ENCODE measurements at places on chromosomes 4 and X. TPM values are rescaled to one million over a fixed set of nuclear protein-coding genes. Genes with fewer than 3 reads are reported as not detected.

The DMRTC1 gene
- total RNA-seq = not detected

The SYAP1 gene
- 19.6 TPM for total RNA-seq

The GPR78 gene
- total RNA-seq = not detected

The BLOC1S4 gene
- 20.1 TPM for total RNA-seq

The SATL1 gene
- total RNA-seq = not detected

The LRBA gene
- total RNA-seq = 54.0 TPM

The C4orf50 gene
- total RNA-seq = 0.16 TPM

The CCDC110 gene
- not detected for total RNA-seq

The CYLC1 gene
- not detected for total RNA-seq

The AVPR2 gene
- not detected for total RNA-seq

The PCSK1N gene
- 0.33 TPM for total RNA-seq

The OPRPN gene
- total RNA-seq = not detected

The CD99 gene
- total RNA-seq = 371 TPM

The CTAG2 gene
- total RNA-seq = not detected

The FAM9B gene
- not detected for total RNA-seq

DNA sequence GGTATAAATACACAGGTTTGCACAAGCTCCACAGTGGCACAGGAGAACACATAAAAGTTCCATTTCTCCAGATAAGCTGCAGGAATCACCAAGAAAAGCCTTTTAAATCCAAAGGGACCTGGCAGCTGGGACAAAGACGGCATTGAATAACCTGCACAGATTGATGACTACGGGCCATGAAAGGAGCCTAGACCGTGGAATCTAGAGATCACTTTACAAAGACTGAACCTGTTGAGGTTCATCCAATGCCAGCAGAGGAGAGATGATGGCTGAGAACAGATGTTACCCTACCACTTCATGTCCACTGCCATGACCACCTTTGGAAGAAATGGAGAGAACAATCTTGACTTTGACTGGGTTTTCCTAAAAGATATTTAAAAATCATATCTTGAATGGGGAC is 88.7 kb downstream of the PRSS12 start:
- no peak overlapping the region for H3K27ac ChIP-seq
- H3K36me3 ChIP-seq = no peaks in the 10 kb centered on the region
- peaks cover 21% of the 10 kb centered on the region for H3K27me3 ChIP-seq
- no peaks in the 10 kb centered on the region for H3K4me1 ChIP-seq
- H3K4me3 ChIP-seq = no peak overlapping the region

GRCh38 chr4:56531149-56531770 is 25.7 kb downstream of the ARL9 start:
- H3K4me3 ChIP-seq = no peak overlapping the region
- no peaks in the 10 kb centered on the region for H3K4me1 ChIP-seq
- no peak for DNase-seq
- H3K27me3 ChIP-seq = peaks cover 24% of the 10 kb centered on the region
- no peak overlapping the region for H3K27ac ChIP-seq

- no peak for DNase-seq
- H3K27me3 ChIP-seq = no peaks in the 10 kb centered on the region
- no peak overlapping the region for H3K27ac ChIP-seq
- no peaks in the 10 kb centered on the region for H3K36me3 ChIP-seq
- no peaks in the 10 kb centered on the region for H3K4me1 ChIP-seq
Measured at GRCh38 chr4:131531087-131531486, 1618.0 kb upstream of the PCDH10 start.

- peak overlapping the region; percentile 68 for H3K4me3 ChIP-seq
- peaks cover 50% of the 10 kb centered on the region for H3K4me1 ChIP-seq
- no peaks in the 10 kb centered on the region for H3K27me3 ChIP-seq
- peaks cover 5% of the 10 kb centered on the region for H3K36me3 ChIP-seq
- H3K27ac ChIP-seq = peak overlapping the region; percentile 95
Measured at GRCh38 chr4:80173401-80173800, 23.9 kb upstream of the PRDM8 start.

GRCh38 chr4:84501202-84501503 is 2.1 kb upstream of the NKX6-1 start:
- H3K4me1 ChIP-seq = peaks cover 11% of the 10 kb centered on the region
- no peak overlapping the region for H3K27ac ChIP-seq
- no peak overlapping the region for H3K4me3 ChIP-seq
- no peak for DNase-seq
- H3K36me3 ChIP-seq = peaks cover 7% of the 10 kb centered on the region
- H3K27me3 ChIP-seq = peaks cover 78% of the 10 kb centered on the region

- no peaks in the 10 kb centered on the region for H3K4me1 ChIP-seq
- H3K27me3 ChIP-seq = no peaks in the 10 kb centered on the region
- H3K27ac ChIP-seq = no peak overlapping the region
- H3K36me3 ChIP-seq = no peaks in the 10 kb centered on the region
Measured at GRCh38 chrX:110745288-110745687, 50.3 kb downstream of the CHRDL1 start.

DNA sequence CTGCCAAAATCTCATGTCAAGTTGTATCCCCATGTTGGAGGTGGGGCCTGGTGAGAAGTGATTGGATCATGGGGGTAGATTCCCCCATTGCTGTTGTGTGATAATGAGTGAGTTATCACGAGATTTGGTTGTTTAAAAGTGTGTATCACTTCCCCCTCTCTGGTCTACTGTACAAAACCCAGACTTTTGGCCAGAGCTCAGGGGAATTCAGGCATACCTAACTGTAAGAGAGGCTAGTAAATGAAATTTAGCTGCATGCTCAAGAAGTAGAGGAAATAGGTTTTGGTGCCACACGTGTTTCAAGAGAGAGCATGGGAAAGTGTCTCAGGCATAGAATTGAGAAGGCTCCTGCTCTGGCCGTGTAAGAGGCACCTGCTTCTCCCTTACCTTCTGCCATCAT is 190.5 kb upstream of the GALNTL6 start:
- no peaks in the 10 kb centered on the region for H3K36me3 ChIP-seq

- H3K27ac ChIP-seq = no peak overlapping the region
- H3K36me3 ChIP-seq = peaks cover 7% of the 10 kb centered on the region
- no peaks in the 10 kb centered on the region for H3K4me1 ChIP-seq
- H3K4me3 ChIP-seq = no peak overlapping the region
Measured at GRCh38 chr4:960636-961350, 12.6 kb downstream of the DGKQ start.

- DNase-seq = no peak
- H3K4me1 ChIP-seq = no peaks in the 10 kb centered on the region
- no peak overlapping the region for H3K27ac ChIP-seq
- H3K27me3 ChIP-seq = no peaks in the 10 kb centered on the region
Measured at GRCh38 chr4:126552321-126552720, 1080.4 kb upstream of the INTU start.

DNA sequence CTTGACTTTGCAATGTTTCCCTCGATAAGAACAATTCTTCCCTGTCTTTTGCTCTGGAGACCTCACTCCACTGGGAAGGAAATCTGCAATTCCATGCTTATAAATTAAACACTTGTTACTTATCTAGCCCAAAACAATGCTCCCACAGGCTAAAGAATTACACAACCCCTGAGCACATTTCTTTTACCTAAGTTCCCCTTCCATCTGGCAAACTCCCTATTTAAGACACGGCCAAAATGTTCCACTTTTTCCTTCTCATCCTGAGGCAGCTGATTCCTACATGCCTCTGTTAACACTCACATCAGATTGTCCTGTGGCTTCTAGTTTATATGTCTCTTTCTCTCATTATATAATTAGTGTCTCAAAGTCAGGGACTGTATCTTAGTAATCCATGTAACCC is 211.7 kb downstream of the COX18 start:
- H3K4me1 ChIP-seq = no peaks in the 10 kb centered on the region
- no peak overlapping the region for H3K27ac ChIP-seq
- DNase-seq = no peak
- no peaks in the 10 kb centered on the region for H3K36me3 ChIP-seq
- no peaks in the 10 kb centered on the region for H3K27me3 ChIP-seq
- no peak overlapping the region for H3K4me3 ChIP-seq

DNA sequence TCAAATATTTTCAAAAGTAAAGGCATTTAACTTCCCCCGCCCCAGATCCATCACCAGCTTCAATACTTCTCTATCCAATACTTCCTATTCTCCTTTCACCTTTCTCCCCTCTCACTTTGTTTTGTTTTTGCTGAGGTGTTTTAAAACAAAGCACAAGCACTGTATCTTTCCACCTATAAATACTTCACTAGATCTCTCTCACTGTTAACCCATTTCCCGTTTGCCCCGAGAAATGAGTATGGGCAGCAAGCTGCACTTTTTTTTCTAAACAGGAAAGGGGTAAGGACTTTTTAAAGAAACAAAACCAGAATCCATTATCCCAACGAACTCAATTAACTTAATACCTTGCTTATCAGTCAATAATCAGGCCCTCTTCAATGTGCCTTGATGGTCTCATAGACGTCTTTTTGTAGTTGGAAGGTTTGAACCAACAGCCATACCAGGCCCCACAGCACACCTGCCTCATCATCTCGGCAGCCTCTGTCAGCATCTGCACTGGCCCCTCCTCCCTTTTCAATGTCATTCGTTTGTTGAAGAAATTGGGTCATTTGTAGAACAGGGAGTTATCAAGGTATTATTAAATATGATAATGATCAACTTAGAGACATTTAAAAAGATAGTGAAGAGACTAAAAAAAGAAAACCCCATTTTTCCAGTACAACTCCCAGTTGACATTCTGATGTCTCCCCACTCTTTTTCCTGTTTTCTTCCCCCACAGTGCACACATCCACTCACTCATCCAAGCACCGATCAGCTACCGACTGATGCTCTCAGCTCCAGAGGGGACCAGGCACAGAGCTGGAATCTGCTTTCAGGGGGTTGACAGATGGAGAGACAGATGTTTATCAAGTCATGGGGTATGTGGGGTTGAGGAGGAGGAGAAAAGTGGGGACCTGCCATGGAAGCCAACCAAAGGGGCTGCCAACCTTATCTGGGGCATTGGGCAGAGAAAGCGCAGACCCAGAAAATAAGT is 25.8 kb downstream of the CRMP1 start:
- H3K27me3 ChIP-seq = peaks cover 8% of the 10 kb centered on the region
- peak overlapping the region; percentile 17 for H3K4me3 ChIP-seq
- peaks cover 38% of the 10 kb centered on the region for H3K4me1 ChIP-seq

DNA sequence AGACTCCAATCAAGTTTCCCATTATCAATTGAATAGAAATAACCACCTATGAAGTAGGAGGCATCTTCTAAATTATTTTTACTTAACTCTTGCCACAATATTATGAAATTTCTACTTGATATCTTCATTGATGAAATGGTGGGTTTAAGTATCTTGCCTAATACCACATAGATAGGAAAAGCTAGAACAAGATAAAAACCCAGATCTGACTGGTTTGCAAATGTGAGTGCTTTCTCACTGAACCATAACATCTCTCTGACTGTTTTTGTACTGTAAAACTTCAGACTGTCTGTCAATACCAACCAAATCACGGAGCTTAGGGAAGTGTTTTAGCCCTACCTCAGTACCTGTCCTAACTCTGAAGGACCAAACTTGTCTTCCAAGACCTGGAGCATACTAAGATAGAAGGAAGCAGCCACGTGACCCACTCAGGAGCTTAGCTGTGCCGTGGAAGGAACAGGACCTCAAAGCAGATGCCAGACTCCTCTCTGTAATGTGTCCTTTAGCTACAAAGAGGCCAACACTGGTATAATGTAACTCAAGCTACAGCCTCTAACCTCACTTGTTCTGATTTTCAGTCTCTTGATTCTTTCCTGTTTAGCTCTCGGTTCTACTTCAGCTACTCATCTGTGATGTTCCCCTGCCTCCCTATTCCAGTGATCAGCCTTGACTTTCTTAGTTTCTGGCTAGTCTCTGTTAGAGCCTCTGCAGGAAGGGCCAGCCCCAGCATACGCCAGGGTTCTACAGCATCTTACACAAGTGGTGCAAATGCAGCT is 84.4 kb downstream of the LRP2BP start:
- peaks cover 12% of the 10 kb centered on the region for H3K4me1 ChIP-seq
- H3K4me3 ChIP-seq = no peak overlapping the region
- H3K27me3 ChIP-seq = no peaks in the 10 kb centered on the region
- H3K27ac ChIP-seq = no peak overlapping the region
- DNase-seq = peak; percentile 47

DNA sequence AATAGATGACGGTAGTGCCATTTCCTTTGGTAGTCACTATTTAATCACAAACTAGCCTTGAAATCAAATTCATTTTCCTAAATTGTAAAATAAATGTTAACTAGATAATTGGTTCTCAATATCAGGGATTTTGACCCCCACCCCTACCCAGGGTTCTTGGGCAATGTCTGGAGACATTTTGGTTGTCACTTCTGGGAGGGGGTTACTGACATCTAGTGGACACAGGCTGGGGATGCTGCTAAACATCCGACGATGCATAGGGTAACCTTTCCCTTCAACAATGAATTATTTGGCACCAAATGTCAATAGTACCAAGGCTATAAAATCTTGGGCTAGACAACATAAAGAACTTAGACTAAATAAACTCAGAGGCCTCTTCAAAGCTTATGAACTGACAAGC is 285.8 kb upstream of the TRPC5 start:
- no peak for DNase-seq
- H3K4me1 ChIP-seq = no peaks in the 10 kb centered on the region
- no peak overlapping the region for H3K4me3 ChIP-seq
- H3K27me3 ChIP-seq = no peaks in the 10 kb centered on the region

- H3K4me3 ChIP-seq = peak overlapping the region; percentile 98
- H3K27ac ChIP-seq = peak overlapping the region; percentile 99
- peaks cover 43% of the 10 kb centered on the region for H3K4me1 ChIP-seq
- peaks cover 51% of the 10 kb centered on the region for H3K36me3 ChIP-seq
- no peaks in the 10 kb centered on the region for H3K27me3 ChIP-seq
Measured at GRCh38 chr4:52714597-52715254, 36.5 kb downstream of the ERVMER34-1 start.

DNA sequence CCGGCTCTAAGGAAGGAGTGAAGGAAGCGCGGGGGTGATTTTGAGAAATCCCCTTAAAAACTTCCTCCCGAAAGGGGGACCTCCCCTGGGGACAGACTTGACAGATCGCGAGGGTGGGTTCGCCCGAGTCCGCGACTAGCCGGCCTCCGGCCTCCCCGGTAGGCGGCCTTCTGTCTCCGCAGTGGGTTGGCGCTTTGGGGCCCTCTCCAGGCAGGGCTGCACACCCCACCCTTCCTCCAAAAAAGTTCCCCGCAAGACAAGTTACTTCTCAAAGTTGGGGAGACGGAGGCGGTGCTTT is 24.8 kb downstream of the HOPX start:
- peak overlapping the region; percentile 81 for H3K4me3 ChIP-seq
- peaks cover 32% of the 10 kb centered on the region for H3K27me3 ChIP-seq
- H3K4me1 ChIP-seq = peaks cover 49% of the 10 kb centered on the region
- H3K36me3 ChIP-seq = peaks cover 16% of the 10 kb centered on the region
- H3K27ac ChIP-seq = peak overlapping the region; percentile 70
- peak; percentile 77 for DNase-seq
